Myometrial cell (primary cell): ENCODE measurements at places on chromosomes 5 and 9. TPM values are rescaled to one million over a fixed set of nuclear protein-coding genes. Genes with fewer than 3 reads are reported as not detected.

Gene PDCD1LG2
- 9.6 and 11.0 TPM in 2 replicates for total RNA-seq

Gene DIPK1B
- total RNA-seq, result 0.86 TPM in 1 of 2 replicates, not detected in the other

Gene FNIP1
- total RNA-seq, result 16.4 and 23.9 TPM in 2 replicates

Gene INSYN2B
- total RNA-seq, result 7.6 and 12.1 TPM in 2 replicates

Gene SPATA9
- total RNA-seq, result not detected in 2 replicates

Gene MRPL36
- total RNA-seq, result 50.5 and 76.7 TPM in 2 replicates

Gene NXNL2
- 1.9 and 2.6 TPM in 2 replicates for total RNA-seq

Gene SPINK6
- 1.1 TPM in 1 of 2 replicates, not detected in the other for total RNA-seq

Gene LOX
- total RNA-seq, result 73.8 and 87.9 TPM in 2 replicates

Gene PRR7
- 19.5 and 30.3 TPM in 2 replicates for total RNA-seq

Gene RGMB
- total RNA-seq, result 19.0 and 33.4 TPM in 2 replicates

Gene SPAAR
- total RNA-seq, result 0.18 TPM in 1 of 2 replicates, not detected in the other

Gene TMEM215
- total RNA-seq, result not detected in 2 replicates

Gene ECSCR
- not detected in 2 replicates for total RNA-seq

Gene SOX30
- total RNA-seq, result 0.71 TPM in 1 of 2 replicates, not detected in the other

Gene HRCT1
- total RNA-seq, result 0.18 and 0.86 TPM in 2 replicates

Gene ESM1
- 1.2 and 6.6 TPM in 2 replicates for total RNA-seq

Gene SGCD
- total RNA-seq, result 0.18 and 0.29 TPM in 2 replicates

Gene EXD3
- 7.3 and 22.8 TPM in 2 replicates for total RNA-seq

Gene OR1L8
- not detected in 2 replicates for total RNA-seq

Gene PRUNE2
- 17.0 and 18.7 TPM in 2 replicates for total RNA-seq

Gene PCDHA5
- not detected in 2 replicates for total RNA-seq

Gene PRR16
- total RNA-seq, result 24.6 and 34.3 TPM in 2 replicates

Gene PCDHGA2
- 0.53 and 1.4 TPM in 2 replicates for total RNA-seq
